ENCODE measurements at places on chromosomes 13 and 19.

DNA sequence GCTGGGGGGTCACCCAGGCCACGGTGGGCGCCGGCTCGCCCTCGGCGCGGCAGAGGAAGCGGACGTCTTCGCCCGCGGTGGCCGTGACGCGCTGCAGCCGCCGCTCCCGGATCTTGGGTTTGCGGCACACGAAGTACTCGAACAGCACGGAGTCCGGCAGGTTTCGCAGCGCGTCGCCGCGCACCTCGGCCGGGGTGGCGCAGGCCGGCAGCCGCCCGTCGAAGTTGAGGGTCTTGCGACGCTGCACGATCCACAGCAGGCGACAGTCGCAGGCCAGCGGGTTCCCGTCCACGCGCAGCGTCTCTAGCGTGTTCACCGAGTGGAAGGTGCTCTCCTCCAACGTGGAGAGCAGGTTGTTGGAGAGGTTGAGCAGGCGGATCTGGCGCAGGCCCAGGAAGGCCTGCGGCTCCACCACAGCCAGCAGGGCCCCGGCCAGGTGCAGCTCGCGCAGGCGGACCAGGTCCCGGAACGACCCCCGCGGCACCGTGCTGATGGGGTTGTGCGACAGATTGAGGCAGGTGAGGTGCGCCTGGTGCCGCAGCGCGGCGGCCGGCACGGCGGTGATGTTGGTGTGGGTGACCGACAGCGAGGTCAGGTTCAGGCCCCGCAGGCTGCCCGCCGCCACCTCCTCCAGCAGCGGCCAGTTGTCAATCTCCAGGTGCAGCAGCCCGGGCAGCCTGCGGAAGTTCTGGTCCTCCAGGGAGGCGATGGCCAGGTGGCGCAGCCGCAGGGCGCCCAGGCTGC lies 8.6 kb upstream of the PEAK3 start:
- no peak for DNase-seq

- no peak for DNase-seq
Measured at GRCh38 chr19:38250428-38250820, 5.8 kb downstream of the PPP1R14A start.

GRCh38 chr19:48518207-48518606 lies 6.6 kb upstream of the LMTK3 start:
- DNase-seq: no peak

GRCh38 chr13:65784088-65784816 lies 1445.9 kb downstream of the PCDH9 start:
- DNase-seq: no peak

GRCh38 chr19:9823816-9824215 lies 3.9 kb upstream of the UBL5 start:
- DNase-seq: no peak

DNA sequence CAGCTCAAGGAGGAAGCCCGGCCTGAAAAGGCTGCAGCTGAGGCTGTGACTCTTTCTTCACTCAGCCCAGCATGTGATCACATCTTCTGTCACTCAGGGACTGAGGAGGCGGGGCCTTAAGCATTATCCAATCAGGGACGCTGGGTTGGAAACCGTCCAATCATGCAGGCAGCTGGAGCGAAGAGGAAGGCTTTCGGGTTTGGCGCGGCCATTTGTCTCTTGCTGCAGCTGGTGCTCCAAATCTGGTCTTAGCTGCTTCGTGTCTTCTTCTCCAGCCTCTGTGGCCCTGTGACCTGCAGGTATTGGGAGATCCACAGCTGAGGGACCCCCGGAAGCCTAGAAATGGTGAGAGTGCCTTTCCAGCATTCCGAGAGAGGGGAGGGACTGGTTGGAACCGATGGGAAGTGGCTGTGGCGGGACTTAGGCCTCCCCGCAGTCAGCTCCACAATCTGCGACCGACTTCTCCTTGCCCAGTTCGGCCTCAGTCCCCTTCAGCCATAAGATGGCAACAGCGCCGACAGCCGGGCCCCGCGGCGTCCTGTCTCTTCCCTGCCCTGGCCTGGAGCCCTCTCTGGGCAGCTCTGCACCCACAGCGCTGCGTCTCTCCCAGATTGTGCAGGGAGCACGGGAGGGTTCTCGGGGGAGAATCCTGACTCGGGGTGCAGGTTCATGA lies at the start of gene ZNF90:
Gene ZNF90, plus strand, starts transcription at position 210 of the 673 bp plus-strand sequence. Its CDS starts 133 bp downstream, at position 343.
- DNase-seq: peak; percentile 71

GRCh38 chr19:37855098-37855497 lies 51.3 kb downstream of the WDR87 start:
- DNase-seq: no peak

DNA sequence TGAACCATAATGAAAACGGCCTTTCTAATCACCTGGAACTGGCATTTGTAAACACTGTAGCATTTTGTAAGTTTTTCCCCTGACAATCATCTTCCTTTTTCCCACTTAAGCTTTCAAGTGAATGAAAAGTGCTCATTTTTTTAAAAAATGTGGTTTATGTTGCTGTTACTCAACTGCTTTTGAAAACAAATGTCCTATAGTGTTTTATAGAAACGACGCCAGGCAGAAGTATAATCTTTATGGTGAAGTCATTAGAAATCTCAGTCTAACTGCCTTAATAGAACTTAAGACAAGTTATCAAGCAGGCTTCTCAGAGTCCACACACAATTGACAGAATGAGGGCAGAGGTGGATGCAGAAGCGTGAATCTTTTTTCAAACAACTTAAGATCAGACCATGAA lies 442.3 kb downstream of the KLF12 start:
- DNase-seq: no peak

- no peak for DNase-seq
Measured at GRCh38 chr13:110869805-110870706, 44.8 kb downstream of the ANKRD10 start.

DNA sequence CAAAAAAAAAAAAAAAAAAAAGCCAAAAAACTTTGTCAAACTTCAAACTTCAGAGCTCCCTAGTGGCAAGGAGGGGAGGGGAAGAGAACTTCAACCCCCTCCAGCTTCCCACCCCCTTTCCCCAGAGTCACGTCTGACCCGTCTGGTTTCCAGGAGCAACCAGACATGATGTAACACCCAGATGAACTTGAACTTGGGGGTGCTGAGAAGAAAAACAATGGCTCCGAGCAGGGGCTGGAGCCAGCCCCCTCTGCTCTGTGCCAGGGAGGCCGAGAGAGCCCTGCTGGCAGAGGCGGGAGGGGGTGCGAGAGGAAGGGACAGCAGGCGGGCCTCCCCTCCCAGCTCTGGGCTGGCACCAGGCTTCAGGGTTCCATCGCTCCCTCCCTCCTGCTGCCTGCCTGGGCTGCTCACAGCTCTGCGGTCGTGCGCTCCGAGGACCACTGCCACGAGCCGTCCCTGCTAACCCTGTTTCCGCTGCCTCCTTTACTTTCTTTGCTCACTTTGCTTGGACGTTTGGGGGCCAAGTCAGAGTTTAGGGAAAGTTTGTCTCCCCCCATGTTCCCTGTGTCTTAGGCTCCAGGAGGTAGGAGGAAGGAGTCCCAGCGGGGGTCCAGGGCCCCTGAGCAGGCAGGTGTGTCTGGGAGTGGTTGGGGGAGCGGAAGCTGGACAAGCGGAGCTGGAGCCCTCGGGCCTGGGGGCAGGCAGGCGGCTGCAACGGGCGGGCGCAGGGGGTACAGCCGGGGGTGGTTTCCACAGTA lies 11.1 kb downstream of the LYL1 start:
- DNase-seq: no peak

GRCh38 chr13:111213964-111214726 lies 99.0 kb downstream of the ARHGEF7 start:
- no peak for DNase-seq

- DNase-seq: no peak
Measured at GRCh38 chr13:30037766-30038165, 187.3 kb upstream of the UBL3 start.

- DNase-seq: no peak
Measured at GRCh38 chr13:79522583-79522982, 41.6 kb downstream of the NDFIP2 start.

DNA sequence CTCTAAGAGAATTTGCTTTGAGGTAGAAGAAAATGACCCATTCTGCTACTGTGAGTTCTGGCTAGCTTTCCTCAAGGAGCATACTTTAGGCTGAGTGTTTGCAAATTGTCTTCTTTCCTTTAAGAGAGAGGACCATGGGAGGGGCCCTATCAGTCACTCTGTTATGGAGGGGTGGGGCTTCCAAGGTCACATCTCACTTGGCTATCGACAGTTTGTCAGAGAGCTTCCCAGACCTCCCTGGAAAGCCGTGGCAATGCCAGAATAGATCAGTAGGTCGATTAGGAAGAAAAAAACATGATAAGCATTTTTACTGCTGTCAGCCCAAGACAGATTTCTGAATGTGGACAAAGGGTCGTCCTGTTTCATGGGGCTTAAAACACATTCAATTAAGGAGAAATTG lies 93.3 kb downstream of the OXGR1 start:
- DNase-seq: no peak

All from stimulated activated CD8-positive, alpha-beta memory T cell treated with anti-CD3 and anti-CD28 coated beads, Interleukin-4, amount 100 ng/mL, for 4 hours (primary cell).